Activated CD4-positive, alpha-beta T cell treated with anti-CD3 and anti-CD28 coated beads for 48 hours (primary cell): ENCODE measurements at places on chromosomes 7 and 10.

DNA sequence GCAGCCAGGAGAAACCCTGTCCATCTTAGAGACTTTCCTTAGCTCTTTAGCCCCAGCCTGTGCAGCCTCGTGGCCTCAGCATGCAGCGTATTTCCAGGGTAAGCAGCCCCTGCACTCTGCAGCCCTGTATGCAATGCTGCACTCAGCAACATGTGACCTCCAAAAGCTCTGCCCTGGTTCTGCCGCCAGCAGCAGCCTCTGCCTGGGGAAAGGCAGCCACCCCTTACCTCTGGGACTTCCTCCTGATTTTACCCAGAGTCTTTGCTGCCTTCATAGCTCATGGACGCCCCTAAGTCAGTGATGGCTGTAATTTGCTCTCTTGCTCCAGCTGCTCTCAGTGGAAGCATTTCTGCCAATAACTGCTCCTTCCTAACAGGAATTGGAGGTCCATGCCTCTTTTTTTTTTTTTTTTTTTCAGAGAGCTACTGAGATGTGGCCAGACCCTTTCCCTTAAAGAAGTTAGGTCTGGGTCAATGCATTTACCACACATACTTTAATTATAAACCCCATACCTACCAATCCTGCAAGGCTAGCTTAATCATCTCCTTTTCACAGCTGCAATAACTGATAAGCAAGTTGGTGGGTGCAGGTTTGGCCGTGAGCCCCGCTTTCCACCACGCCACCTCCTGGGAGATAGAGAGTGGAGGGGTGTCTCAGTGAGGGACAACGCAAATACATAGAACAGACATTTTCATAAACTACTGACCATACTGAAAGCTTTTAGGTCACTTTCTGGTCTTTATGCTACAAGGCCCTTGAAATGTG, 71.7 kb downstream of the RAMP3 start:
- DNase-seq, result no peak

GRCh38 chr7:113810080-113810744, 108.6 kb downstream of the PPP1R3A start:
- DNase-seq, result no peak

DNA sequence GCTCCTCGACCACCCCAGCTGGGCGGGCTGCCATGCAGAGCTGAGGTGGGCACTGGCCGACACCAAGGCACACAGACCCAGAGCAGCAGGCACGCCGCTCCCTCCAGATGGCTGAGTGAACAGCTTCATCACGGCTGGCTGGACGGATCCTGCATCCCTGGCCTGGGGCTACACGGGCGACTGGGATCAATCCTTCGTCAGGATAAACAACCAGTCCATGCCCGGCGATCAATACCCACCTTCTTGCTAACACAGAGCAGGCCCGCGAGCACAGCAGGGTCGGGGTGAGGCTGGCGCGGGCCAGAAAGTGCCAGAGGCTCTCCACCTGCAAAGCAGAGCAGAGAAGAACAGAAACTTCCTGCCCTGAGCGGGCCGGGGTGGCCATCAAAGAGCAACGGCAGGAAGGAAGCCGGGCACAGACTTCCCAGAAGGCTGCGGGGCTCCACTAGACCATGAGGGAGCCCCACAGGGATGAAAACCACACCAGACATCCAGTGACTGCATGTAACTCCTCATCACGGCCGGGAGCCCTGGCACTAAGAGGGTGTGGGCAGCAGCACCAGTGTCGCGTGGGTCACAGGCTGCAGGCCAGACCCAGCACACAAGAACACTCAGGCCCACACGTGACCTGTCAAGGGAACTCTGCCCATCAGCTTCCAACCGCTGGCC, 166.4 kb downstream of the MAD1L1 start:
- DNase-seq, result peak; percentile 29

GRCh38 chr10:80197972-80198916, 7.1 kb downstream of the ANXA11 start:
- DNase-seq, result no peak

- DNase-seq, result no peak
These were observed 7.1 kb downstream of the GIMAP1 start for GRCh38 chr7:150723467-150723866.

DNA sequence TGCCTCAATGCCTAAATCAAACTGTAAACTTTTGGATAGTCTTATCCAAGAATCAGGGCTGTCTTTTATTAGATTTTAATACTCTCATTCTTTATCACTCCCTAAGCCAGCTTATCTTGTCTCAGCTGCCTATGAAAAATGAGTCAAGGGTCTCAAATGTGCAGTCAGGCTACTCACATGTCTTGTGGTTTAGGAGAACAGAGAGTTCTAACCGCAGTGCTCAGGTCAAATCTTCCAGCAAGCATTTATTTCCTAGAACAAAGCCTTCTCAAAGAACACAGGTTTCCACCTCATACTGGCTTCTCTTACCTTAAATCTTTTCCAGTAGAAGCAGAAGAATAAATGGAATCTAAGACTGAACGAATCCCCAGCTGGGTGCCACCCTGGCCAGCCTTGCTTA, 23.5 kb downstream of the HTR5A start:
- DNase-seq, result no peak

- peak; percentile 75 for DNase-seq
These were observed 48.8 kb upstream of the CARD11 start for GRCh38 chr7:3092468-3092867.

DNA sequence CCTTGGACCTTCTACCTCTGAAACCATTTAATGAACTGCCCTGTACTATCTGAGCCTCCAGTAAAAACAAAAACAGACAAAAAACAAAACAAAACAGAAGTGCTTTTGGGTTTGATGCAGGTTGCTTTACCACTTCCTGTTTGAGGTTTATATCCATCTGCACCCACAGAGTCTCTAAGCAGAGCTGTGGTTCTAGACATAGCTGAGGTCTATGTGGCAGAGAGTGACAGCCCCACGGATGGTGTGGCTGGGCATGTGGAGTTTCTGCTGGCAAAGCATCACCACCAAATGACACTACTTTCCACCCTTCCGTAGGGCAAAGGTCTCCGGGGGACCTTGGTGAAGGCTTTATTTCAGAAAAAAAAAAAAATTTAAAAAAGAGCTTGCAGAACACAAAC, 754.2 kb downstream of the GRID1 start:
- DNase-seq, result peak; percentile 38

DNA sequence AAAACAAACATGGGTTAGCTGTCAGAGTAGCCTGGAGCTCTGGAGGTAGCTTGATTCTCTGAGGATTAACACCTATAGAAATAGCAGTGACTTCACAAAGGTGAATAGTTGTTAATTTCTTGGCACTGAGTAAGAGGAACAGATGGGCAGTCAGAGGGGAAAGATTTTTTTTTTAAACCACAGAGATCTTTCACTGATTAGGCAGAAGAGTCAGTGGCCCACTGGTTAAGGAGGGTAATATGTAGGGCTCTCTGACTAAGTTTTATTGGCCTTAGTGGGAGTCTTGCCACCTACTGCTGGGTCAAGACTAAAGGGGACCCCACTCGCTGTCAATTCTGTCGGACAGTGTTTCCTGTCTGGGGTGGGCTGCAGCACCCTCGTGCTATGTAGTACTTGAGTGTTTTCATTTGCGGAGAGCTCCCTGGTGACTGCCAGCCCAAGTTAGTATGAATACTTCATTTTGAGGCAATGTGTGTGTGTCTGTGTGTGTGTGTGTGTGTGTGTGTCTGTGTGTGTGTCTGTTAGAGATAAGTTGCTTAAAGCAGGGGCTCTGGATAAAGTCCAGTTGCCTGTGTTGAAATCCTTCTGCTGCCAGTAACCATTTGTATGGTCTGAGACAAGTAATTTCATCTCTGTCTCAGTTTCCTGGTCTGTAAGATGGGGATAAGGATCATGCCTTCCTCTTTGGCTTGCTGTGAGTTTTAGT, 145.2 kb downstream of the ARID5B start:
- DNase-seq, result no peak
